ENCODE measurements at places on chromosomes 12 and 14.

GRCh38 chr14:21084998-21085853 lies 13.2 kb downstream of the ZNF219 start:
- no peak for DNase-seq

- no peak for DNase-seq
These were observed 173.1 kb downstream of the ASCL1 start for GRCh38 chr12:103130564-103130963.

DNA sequence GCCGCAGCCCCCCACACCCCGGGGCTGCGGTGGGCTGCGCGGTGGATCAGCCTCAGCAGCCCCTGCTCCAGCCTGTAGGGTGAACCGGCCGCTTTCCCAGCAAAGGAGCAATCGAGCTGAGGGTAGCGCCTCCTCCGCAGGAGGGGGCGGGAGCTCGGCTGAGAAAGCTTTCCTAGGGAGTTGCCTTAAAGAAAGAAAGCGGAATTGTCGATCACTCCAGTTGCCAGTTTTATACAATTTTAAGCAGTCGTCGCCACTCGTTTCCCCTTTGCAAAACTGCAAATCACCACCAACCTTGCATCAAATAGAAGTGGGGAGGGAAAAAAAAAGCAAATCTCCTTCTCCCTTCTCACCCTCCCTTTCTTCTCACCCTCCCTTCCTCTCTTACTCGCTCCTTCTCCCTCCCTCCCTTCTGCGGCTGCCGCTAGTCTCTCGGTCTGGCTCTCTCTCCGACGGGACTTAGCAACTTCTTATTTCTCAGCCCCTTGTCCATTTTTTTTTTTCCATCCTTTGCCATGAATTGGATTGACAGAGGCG lies at the start of gene PDE3A:
TSS of gene PDE3A (plus strand) at position 424 of the 537 bp plus-strand sequence. CDS start 748 bp downstream, outside the sequence.
- peak; percentile 86 for DNase-seq

DNA sequence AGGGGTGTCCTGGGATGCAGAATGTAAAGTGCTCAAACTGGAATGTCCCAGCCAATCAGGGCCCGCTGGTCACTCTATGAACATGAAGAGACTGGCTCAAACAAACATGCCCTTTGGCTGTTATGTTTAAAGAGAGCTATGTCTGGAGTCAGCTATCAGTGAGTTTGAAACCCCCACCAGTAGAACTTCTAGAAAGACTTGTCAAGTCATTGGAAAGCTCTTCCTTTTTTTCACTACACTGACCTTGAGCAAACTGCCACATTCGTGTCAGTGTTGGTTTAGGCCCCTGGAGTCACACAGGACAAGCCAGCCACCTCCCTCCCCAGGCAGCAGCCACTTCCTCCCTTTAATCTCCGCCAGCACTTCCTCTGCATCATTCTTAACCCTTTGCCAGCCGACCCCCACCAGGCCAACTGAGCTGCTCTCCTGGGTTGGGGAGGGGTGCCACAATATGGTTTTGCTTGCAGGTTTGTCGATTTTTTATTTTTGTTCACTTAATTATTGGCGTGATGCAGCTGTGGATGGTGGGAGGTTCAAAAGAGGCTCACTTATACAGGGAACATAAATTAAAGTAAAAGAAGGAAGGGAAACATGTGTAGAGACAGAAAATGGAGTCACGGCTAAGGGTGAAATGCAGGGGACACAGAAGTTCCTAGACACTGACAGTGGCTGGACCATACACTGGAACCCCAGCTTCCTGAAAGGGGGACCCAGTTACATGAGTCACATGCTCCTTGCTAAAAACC lies 25.3 kb downstream of the CMKLR1 start:
- DNase-seq = no peak

DNA sequence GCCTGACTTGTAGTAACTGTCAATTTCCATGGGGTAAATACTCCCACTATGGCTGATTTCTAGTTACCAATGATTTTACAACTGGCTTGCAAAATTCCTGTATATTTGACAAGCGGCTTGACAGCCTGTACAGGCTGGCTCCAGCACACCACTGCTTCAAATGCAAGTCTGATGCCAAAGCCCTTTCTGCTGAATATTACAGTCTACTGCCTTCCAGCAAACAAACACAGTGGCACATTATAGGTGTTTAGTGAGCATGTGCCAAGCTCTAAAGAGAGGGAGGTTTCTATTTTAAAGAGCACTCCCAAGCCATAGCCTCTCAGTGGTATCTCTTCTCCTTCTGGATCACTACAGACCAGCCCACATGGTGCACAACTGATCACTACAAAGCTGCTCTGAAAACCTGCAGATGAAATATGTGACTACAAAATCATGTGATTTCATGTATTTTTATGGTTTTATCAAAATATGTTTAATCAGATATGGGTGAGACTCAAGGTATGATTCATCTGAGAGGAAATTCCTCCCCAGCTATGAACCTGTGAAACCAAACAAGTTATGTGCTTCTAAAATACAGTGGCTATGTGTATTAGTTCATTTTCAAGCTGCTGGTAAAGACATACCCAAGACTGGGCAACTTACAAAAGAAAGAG lies 101.5 kb downstream of the RPAP3 start:
- DNase-seq = no peak

- no peak for DNase-seq
These were observed 163.5 kb downstream of the AACS start for GRCh38 chr12:125228519-125229260.

DNA sequence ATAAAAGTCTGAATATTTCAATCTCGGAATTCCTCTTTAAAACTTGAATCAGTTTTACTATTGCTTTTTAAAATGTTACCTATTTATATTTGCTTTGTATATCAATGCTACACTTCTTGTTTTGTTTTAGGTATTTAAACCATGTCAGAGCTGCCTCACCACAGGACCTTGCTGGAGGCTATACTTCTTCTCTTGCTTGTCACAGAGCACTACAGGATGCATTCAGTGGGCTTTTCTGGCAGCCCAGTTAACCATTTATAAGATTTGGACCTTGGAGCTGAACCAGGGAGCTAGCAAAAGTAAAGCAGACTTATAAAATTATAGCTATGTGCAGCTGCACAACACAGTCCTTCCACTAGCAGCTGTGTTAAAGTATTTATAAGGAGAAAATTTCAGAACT lies 12.8 kb downstream of the TRMT5 start:
- DNase-seq = no peak

GRCh38 chr14:104795781-104796686 lies 486 bp upstream of the AKT1 start:
- peak; percentile 72 for DNase-seq

DNA sequence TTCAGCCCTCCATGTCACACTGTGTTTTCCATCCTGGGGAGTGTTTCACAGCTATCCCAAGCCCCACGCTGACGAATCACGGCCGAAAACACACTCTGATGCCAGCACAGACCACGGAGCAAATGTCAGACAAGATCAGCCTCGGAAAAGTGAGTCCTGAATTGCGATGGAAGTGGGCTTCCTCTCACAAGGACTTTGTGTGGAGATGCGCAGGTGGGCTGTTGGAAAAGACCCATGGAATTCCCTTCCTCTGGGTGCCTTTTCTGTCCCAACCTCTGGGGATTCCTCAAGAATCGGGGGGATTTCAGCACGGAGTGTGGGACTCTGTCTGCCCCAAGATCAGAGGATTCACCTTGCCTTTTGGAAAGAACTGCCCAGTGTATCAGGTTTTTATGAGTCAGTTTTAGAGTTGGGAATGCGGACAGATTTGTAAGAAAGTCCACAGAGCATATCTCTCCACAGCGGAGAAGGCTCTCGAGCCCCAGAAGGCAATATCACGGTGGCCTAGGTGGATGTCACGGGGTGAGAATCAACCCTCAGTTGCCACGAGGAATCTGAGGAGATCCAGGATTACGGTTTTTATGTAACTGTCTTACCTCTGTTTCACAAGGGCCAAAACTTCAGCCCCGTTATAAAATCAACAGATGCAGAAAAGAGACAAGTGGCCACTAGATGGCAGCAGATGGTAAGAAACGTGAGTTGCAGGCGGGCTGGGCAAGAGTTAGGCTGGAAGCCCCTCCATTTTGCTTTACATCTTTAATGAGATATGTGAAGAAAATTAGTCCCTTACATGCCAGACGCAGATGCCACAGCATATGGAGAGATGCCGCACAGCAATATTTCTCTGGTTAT lies 201.9 kb downstream of the DAD1 start:
- peak; percentile 59 for DNase-seq

- DNase-seq = no peak
These were observed 1.3 kb upstream of the GNG2 start for GRCh38 chr14:51859131-51859530.

Measured in HuH-7 (cell line).